ENCODE measurements at places on chromosomes 1 and 21. TPM values are rescaled to one million over a fixed set of nuclear protein-coding genes. Genes with fewer than 3 reads are reported as not detected.

GRCh38 chr1:162530307-162530987 lies 31.1 kb upstream of the UAP1 start:
- H3K27ac ChIP-seq: no peak overlapping the region
- H3K36me3 ChIP-seq: peaks cover 11% of the 10 kb centered on the region
- no peaks in the 10 kb centered on the region for H3K27me3 ChIP-seq
- no peaks in the 10 kb centered on the region for H3K4me1 ChIP-seq
- DNase-seq: no peak

DNA sequence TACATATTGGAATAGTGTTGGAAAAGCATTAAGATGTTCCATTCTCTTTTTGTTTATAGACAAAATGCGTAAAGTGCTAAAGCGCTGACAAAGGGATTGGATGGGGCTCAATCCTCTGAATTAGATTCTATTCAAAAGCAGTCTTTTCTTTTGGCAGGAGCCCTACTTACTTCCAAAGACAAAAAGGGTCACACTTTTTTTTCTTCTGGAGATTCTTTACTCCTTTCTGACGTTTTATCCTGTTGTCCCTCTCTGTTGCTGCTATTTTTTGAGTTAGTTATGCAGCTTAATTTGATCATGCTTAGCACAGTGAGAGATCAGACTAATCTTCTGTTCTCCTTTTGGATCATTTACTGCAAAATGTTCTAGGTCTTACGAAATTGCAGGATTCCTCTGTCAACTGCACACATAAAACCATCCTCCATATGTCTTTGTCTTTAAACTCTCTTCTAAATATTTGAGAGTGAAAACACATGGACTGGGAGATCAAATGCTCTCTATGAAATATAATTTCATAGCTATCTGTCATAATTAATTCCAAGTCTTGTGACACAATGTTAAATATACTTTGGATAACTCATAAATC lies 656.4 kb upstream of the ADGRL2 start:
- H3K27me3 ChIP-seq: no peaks in the 10 kb centered on the region
- H3K36me3 ChIP-seq: no peaks in the 10 kb centered on the region
- no peak for DNase-seq
- H3K4me3 ChIP-seq: no peak overlapping the region
- no peaks in the 10 kb centered on the region for H3K4me1 ChIP-seq
- H3K27ac ChIP-seq: no peak overlapping the region

Gene ADCY10
- polyA plus RNA-seq: 2.2 TPM

DNA sequence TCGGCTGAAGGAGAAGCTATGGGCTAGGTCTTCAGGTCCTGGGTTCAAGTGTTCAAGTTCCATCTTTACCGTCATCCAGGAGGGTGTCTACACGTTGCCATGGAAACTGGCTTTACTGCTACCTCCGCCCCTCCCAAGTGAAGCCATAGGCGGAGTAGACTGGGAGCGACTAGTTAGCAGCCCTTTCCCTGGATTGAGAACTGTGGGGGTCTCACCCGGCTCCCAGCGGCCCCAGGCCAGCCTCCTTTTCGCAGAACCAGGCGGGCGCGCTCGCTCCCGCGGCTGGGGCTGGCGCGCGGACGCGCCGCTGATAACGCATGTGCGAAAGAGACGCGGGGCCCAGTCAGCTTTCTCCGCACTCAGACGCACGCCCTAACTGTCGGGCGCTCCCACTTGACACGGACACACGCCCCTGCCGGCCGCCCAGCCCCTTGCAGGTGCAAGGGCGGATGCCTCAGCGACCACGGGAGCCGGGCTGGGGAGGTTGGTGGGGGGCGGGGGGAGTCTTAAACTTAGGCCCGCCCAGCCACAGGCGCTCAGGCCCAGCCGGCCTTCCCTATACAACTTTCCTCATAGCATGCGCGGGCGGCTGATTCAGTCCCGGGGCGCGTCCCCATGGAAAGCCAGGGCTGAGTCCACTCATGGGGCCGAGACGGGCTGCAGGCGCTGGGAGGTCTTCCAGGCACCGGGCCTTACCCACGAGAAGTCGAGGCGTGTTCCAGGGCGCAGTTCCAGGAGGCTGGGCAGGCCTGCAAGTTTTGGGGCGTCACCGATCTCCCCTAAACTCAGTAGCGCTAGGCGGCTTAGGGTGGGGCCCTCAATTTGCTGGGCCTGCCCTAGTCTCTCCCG lies 7.4 kb downstream of the EFNA4 start:
- peaks cover 4% of the 10 kb centered on the region for H3K4me1 ChIP-seq
- no peaks in the 10 kb centered on the region for H3K36me3 ChIP-seq
- no peak overlapping the region for H3K27ac ChIP-seq
- DNase-seq: peak; percentile 77
- no peaks in the 10 kb centered on the region for H3K27me3 ChIP-seq
- H3K4me3 ChIP-seq: peak overlapping the region; percentile 45

GRCh38 chr1:236000781-236001180 lies 64.1 kb downstream of the NID1 start:
- no peaks in the 10 kb centered on the region for H3K4me1 ChIP-seq
- no peak overlapping the region for H3K27ac ChIP-seq
- H3K4me3 ChIP-seq: no peak overlapping the region
- H3K36me3 ChIP-seq: peaks cover 13% of the 10 kb centered on the region

DNA sequence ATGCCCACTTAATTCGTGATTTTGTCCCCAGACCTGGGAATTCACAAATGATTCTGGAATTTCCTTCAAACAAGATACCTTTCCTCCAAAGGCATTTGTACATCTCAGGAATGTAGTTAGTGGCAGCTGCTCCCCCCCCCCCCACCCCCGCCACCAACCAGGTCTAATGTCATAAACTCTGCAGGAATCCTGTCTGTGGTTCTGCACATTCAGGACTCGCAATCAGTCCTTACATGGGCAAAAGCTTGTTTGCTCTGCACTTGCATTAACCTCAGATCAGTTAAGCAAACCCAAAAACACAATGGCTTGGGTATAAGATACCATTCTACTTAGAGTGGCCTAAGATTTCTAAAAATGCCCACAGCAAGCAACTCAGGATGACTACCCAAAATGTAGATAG lies 143.8 kb downstream of the TGFB2 start:
- no peaks in the 10 kb centered on the region for H3K36me3 ChIP-seq
- no peak overlapping the region for H3K4me3 ChIP-seq
- no peak overlapping the region for H3K27ac ChIP-seq
- H3K4me1 ChIP-seq: no peaks in the 10 kb centered on the region
- no peaks in the 10 kb centered on the region for H3K27me3 ChIP-seq

DNA sequence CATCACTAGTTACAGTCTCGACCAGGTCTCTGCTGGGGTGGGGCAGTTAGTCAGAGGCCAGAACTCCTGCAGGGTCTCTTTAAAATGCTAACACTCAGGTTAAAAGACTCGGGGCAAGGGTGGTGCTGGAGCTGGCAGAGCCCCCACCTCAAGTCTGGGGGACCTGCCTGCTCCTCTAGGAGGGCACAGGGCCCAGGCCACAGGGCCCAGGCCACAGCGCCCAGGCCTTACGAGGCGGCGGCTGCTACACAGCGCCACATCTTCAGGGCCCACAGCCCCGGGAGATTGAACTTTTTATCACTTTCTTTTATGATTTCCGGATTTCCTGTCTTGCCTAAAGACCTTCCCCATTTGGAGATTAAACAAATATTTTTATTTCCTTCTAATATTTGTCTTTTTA lies 10.4 kb downstream of the MPZ start:
- H3K4me3 ChIP-seq: no peak overlapping the region
- DNase-seq: no peak
- peaks cover 2% of the 10 kb centered on the region for H3K36me3 ChIP-seq
- H3K27me3 ChIP-seq: no peaks in the 10 kb centered on the region
- no peaks in the 10 kb centered on the region for H3K4me1 ChIP-seq
- H3K27ac ChIP-seq: no peak overlapping the region

- no peak overlapping the region for H3K27ac ChIP-seq
- no peaks in the 10 kb centered on the region for H3K36me3 ChIP-seq
- DNase-seq: no peak
These were observed 38.6 kb upstream of the ADAMTS1 start for GRCh38 chr21:26883768-26884167.

- no peaks in the 10 kb centered on the region for H3K27me3 ChIP-seq
- no peaks in the 10 kb centered on the region for H3K36me3 ChIP-seq
- H3K4me3 ChIP-seq: no peak overlapping the region
- no peaks in the 10 kb centered on the region for H3K4me1 ChIP-seq
- no peak overlapping the region for H3K27ac ChIP-seq
These were observed 20.5 kb upstream of the NRDC start for GRCh38 chr1:51899022-51899421.

Gene CATSPERE
- polyA plus RNA-seq: 0.15 TPM

DNA sequence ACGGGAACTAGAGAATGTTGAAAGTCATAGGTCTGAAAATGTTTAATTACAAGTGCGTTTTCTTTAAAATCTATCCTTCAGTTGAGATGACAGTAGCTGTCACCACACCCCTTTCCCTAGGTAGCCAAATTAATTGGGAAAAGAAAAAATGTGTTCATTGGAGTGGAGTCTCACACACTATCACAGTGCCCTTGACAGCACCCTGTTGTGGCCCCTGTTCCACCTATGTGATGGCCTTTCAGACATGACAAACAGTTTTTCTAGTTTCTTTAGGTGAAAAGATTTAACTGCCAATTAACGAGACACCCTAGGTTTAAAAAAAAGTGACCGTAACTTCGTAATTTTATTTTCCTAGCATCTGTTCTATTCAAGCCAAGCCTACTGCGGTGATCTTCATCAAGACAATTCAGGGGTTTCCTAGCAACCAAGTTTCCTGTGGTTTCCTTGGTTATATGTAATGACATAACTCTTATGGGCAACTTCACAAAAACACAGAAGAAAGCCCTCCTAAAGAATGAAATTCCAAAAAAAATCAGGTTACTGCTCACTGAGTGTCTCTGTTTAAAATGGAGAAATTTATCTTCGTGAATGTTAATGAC lies 298.3 kb downstream of the PDE4B start:
- DNase-seq: no peak
- no peaks in the 10 kb centered on the region for H3K36me3 ChIP-seq
- H3K4me1 ChIP-seq: no peaks in the 10 kb centered on the region
- no peak overlapping the region for H3K4me3 ChIP-seq

Gene FCRL4
- not detected for polyA plus RNA-seq

DNA sequence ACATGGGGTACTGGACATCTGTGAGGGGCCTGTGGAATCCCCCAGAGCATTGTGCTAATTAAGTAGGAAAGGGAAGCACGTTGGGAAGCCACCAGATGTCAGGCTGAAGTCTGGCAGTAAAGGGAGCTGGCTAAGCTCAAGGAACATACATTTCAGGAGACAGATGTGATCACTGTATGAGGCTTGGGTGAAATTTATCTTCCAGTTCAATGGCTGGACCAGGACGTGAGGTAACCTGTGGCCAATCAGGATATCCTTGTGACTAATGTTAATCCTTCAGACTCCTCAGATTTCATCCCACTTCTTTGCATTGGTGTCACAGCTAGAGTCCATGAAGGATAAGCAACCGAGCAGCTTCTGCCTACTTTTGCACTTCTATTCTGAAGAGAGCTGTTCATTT lies 110.2 kb upstream of the APP start:
- DNase-seq: no peak
- H3K4me3 ChIP-seq: no peak overlapping the region
- no peaks in the 10 kb centered on the region for H3K4me1 ChIP-seq
- peaks cover 8% of the 10 kb centered on the region for H3K27me3 ChIP-seq

DNA sequence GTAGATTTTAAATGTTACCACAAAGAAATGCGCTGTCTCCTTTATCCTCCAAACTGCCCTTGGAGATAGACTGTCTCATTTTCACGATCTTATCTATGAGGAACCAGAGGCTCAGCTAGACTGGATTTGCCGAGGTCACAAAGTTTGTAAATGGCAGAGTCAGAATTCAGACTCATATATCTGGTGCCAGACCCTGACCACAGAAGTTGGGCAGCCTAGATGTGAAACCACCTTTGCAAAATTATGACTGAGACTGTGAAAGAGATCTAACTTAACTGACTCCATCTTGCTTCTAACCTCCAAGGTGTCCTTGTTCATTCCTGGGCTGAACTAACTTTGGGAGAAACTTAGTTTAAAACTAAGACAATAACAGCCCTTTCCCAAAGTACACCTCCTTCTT lies 14.1 kb downstream of the CNR2 start:
- no peak overlapping the region for H3K27ac ChIP-seq
- no peak overlapping the region for H3K4me3 ChIP-seq
- peaks cover 12% of the 10 kb centered on the region for H3K4me1 ChIP-seq
- no peak for DNase-seq
- H3K36me3 ChIP-seq: no peaks in the 10 kb centered on the region

DNA sequence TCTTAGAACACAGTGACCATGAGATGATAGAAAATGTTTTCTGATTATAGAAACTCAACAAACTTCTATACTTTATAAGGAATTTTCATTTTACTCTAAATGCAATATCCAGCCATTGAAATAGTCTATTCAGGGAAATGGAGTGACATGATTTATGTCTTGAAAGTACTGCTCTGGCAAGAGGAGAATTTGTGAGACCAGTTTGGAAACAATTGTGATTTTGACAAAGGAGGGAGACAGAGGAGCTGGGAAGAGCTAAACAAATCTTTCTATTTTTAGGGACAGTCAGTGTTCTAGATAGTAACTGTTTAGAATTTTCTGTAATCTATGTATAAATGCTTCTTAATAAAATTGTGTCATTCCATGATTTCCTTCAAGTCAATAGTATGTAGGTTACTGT lies 252.3 kb downstream of the FMN2 start:
- H3K36me3 ChIP-seq: no peaks in the 10 kb centered on the region
- H3K27me3 ChIP-seq: no peaks in the 10 kb centered on the region

Gene LMO4
- 18.1 TPM for polyA plus RNA-seq

DNA sequence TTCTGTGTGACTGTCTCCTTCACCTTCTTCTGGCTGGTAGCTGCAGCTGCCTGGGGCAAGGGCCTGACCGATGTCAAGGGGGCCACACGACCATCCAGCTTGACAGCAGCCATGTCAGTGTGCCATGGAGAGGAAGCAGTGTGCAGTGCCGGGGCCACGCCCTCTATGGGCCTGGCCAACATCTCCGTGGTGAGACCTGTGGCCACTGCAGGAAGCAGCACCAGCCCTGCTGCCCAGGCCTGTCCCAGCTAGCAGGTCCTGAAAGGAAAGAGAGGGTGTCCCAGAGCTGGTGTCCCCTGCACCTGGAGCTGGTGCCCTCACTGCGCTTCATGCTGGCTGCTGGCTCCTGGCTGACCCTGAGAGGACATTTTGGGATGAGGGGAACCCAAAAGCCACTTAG lies 5.9 kb upstream of the ATXN7L2 start:
- no peak overlapping the region for H3K4me3 ChIP-seq
- DNase-seq: no peak
- no peaks in the 10 kb centered on the region for H3K27me3 ChIP-seq
- H3K27ac ChIP-seq: no peak overlapping the region
- H3K36me3 ChIP-seq: no peaks in the 10 kb centered on the region

Gene VASH2
- 0.38 TPM for polyA plus RNA-seq

Gene TIAM1
- polyA plus RNA-seq: 3.0 TPM

Gene KHDC4
- polyA plus RNA-seq: 8.4 TPM

Gene LPAR3
- not detected for polyA plus RNA-seq

DNA sequence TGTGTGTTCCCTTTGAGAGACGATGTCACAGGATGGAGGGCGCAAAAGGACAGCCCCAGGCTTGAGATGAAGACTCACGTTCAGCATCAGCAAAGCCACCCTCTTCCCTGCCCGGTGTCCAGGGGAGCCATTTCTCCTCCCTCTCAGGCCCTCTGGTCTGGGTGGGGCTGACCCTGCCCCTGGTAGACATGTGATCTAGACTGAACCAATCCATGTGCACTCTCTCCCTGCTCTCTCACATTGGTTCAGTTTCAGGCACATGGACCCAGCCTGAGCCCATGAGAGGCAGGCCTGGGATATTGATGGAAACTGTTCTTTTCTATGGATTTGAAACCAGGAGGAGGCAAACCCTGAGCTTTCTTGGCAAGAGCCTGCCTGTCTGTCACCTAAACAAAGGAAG lies 115.6 kb upstream of the IGSF21 start:
- no peak overlapping the region for H3K4me3 ChIP-seq
- no peak for DNase-seq
- no peaks in the 10 kb centered on the region for H3K36me3 ChIP-seq
- H3K27ac ChIP-seq: no peak overlapping the region

Gene ARTN
- polyA plus RNA-seq: 0.05 TPM

Data from liver (tissue), 10 donors.